NCI-H226 (cell line): ENCODE measurements at places on chromosomes 12 and 14.

GRCh38 chr12:25566202-25566949, 13.3 kb upstream of the LMNTD1 start:
- no peak for DNase-seq

- no peak for DNase-seq
Measured at GRCh38 chr12:101951002-101951670, 73.8 kb downstream of the DRAM1 start.

DNA sequence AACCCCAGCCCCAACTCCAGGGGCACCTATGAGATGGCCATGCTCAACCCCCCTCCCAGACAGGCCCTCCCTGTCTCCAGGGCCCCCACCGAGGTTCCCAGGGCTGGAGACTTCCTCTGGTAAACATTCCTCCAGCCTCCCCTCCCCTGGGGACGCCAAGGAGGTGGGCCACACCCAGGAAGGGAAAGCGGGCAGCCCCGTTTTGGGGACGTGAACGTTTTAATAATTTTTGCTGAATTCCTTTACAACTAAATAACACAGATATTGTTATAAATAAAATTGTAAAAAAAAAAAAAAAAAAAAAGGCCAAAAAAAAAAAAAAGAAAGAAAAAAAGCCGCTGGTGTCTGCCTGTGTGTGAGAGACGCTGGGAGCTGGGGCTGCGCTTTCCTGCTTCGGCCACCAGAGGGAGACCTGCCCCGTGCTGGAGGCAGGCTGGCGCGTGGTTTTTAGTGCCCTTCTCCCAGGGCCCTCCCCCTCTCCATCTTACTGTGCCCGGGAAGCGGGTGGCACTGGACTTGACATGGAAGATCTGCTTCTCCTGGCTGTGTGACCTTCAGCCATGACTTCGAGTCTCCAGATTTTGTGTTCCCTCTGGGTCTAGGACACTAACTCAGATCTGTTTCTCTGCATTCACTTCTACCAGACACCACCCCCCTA, 3.4 kb upstream of the NXPH4 start:
- DNase-seq = peak; percentile 65

- DNase-seq = no peak
Measured at GRCh38 chr14:21874946-21875345, 201.3 kb upstream of the OR4E1 start.

DNA sequence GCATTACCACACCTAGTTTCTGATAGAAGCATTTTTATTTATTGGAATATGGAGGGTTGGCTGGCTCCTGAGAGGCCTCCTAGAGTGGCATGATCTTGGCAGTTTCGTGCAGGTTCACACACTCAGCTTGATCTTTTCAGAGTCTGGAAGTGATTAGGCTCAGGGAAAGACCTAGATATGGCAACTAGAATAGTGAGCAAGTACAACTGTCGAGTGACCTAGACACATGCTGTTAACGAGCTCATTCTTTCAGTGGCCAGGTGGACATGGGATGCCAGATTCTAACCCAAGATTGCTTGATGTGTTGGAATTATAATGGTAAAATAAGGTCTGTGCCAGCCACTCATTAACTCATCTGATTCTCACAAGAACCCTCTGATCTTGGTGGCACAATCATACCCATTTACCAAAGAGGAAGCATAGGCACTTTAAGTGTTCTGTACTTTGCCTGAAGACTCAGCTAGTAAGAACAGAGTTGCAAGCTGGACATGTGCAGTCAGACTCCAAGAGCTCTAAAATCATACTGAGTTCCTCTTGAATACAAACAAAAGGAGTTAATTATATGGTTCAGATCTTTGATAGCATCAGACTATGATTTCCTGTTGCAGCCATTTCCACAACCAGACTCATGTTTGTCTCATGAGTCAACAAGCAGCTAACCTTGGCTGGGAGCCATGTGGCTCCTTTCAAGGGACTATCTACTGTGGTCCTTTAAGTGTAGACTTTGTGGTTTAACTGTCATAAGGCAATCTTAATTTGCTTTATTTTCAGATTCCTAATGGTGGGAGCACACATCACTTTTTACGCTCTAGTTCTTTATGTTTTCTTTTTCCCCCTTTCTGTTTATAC, 144.2 kb downstream of the PLEKHA5 start:
- DNase-seq = peak; percentile 90

DNA sequence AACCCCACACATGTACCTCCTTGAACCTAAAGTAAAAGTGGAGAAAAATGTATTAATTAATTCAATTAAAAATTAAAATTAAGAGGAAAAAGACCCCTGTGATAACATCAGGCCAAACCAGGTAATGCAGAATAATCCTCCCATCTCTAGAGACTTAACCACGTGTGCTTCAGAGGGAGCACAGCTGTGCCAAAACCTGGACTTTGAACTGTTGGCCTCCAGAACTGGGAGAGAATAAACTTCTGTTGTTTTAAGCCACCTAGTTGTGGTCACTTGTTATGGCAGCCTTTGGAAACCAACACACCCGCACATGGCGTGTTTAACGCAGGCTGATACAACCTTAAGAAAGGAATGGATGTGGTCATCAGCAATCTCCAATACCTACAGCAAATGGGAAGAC, 23.8 kb downstream of the OAS2 start:
- DNase-seq = no peak

DNA sequence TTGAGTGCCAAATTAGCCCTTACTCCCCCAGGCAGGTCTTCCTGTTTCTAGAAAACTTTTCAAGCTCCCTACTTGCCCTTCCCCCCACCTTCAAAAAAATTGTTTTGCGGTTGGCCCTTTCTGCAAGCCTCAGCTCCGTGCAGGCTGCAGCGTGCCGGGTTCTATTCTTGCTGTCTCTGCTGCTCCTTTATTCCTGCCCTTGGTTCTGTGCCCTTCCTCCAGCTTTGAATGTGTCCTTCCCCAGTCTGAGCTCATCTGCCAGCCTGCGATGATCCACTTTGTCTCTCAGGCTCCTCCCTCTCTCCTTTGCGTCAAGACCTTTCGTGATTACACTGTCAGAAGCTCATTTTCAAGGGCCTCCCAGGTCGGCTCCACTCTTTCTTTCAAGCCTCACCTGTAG, 98.6 kb downstream of the IRF2BPL start:
- DNase-seq = no peak

DNA sequence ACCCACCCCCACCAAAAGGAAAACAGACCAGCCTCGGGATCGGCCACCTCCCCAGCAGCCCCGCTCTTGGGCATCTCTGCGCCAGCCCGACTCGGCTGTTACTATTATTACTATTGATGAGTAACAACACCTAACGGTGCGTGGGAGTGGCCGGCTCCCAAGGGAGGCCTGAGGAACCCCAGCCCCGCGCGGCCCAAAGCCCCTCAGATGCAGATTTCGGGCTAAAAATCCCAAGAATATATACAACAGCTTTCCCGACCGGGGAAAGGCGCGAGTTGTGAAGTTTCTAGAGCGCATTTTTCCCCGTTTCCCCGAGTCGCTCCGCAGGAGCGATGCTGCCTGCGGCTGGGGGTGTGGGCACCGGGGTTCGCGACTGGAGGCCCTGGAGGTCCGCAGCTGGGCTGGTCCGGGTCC, 565 bp downstream of the NT5DC3 start:
- peak; percentile 6 for DNase-seq

- DNase-seq = no peak
Measured at GRCh38 chr14:88140874-88141273, 135.9 kb downstream of the GPR65 start.

DNA sequence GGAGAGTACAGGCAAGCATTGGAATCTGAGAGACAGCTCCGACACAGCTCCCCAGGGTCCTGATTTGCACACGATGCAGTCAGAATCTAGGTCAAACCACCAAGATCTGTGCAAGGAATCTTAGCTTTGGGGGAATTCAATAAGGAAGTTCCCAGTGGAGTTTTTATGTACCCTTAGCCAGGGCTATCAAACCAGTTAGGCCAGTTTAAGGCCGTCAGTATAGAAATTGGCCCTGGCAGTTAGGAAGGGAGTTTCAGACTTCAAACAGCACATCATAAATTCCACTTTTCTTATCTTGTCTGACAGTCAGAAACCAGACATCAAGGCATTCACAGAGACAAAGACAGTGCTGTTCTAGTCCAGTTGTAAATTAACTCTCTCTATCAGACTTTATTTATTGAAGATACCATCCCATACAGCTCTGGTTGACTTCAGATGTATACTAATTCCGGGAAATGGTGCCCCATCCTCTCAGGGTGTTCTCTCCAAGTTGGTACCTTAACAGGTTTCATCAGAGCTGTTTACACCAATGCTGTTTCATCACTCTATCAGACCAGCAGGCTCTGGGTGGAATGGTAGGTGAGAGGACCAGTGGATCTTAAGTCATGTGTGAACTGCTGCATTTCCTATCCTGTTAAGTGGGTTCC, 157.5 kb upstream of the ATF7IP start:
- no peak for DNase-seq

GRCh38 chr12:93032758-93033157, 103.7 kb upstream of the EEA1 start:
- no peak for DNase-seq

DNA sequence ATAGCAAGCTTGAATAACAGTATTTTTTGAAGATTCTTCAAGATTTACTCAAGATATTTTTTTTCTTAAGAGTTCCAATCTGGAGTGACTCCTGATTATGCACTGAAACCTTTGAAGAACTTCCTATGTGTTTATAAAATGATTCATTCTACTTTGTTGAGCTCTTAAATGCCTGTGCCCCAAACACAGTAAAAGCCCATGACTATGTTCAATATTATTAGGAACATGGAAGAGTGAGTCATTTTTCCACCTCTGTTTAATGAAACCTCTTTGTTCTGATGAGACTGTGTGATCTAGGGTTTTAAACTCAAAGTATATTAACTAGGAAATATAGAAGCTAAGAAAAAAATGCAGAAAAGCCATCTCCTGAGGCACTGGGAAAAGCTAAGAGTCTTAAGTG, 415.0 kb upstream of the FBXO33 start:
- DNase-seq = no peak

DNA sequence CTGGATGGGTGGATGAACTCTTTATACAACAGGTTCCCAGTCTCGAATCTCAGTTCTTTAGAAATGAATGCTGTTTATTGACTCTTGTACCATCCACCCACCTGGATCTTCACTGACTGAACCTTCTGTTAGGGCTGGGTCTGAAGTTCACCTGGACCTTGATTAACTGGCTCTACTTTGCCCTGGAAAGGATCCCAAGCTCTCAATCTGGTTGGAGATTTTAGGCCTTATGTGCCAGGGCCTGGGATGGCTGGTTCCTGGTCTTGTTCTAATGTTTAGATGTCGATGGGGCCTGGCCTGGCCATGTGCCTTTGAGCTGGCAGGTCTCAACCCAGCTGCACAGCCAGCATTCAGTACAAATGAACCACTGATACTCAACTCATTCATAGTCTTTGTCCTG, 76.5 kb upstream of the MED13L start:
- no peak for DNase-seq

GRCh38 chr14:57816568-57817284, 49.2 kb downstream of the SLC35F4 start:
- no peak for DNase-seq

DNA sequence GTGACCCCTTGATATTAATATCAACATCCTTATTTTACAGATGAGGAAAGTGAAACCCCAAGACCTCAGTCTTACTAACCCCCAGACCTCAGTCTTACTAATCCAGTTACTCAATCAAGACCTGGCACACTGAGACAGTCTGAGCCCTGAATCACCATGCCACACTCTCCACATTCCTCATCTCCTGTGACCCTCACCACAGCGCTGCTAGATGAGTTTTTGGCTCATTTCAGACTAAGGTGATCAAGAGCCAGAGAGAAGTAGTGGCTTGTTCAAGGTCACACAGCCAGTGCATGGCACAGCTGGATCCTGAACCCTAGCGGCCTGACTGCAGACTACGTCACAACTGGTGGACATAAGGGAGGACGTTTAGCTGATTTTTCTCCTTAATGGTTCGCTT, 579.2 kb downstream of the BCL11B start:
- no peak for DNase-seq

DNA sequence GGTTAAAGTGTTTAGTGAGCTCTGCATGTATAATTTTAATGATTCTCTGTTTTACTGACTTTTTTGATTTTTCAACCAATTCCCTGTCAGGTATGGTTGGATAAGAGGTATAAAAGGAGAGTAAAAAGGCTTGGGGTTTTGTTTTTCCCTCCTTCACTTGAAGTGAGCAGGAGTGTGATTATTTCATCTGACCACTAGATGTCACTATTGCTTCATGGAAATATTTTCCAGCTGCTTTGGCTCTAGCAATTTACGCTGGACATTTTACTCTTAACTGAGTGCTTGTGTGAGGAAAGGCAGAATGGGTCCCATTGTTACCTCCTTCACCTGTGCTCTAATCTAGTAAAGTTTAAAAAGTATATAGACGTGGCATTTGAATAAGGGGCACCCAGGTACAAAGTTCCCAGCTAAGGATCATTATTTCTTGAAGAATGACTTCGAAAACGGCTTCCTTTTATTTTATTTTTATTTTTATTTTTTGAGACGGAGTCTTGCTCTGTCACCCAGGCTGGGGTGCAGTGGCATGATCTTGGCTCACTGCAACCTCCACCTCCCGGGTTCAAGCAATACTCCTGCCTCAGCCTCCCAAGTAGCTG, 66.5 kb downstream of the TBC1D30 start:
- DNase-seq = peak; percentile 26

GRCh38 chr14:67425608-67426007, 13.6 kb upstream of the PLEK2 start:
- no peak for DNase-seq

GRCh38 chr12:23884909-23885308, 64.6 kb downstream of the SOX5 start:
- DNase-seq = no peak

DNA sequence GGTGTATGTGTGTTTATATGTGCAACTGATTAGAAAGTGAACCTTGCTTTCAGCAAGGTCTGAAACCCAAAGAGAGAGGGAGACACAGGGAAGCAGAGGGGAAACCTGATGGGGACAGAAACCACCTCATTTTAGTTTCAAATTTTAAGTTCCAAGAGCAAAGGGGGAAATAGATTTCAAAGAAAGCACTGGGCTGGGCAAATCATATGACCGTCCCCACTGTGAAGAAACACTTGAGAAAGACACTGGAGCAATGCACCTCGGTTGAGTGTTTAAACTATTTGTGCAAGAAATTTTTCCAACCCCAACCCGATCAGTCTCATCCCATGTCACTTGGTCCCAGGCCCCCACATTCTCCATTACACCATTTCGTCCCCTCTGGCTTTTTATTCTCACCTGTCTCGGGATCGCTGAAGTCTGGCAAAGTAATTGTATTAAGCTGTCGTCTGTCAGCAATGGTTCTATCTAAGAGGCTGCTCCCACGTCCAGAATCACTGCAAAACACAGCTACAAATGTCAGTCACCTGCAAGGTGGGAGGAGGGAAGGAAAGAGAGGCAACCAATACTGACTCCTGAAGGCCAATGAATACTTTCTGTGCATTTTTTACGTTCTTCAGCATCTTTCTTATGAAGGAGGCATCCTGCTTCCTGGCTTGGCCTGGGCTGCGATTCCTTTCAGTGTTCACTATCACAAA, 205.7 kb downstream of the TTC7B start:
- no peak for DNase-seq

- DNase-seq = no peak
Measured at GRCh38 chr12:41624571-41624970, 436.5 kb downstream of the PDZRN4 start.
